ENCODE measurements at places on chromosomes 7 and 10.

DNA sequence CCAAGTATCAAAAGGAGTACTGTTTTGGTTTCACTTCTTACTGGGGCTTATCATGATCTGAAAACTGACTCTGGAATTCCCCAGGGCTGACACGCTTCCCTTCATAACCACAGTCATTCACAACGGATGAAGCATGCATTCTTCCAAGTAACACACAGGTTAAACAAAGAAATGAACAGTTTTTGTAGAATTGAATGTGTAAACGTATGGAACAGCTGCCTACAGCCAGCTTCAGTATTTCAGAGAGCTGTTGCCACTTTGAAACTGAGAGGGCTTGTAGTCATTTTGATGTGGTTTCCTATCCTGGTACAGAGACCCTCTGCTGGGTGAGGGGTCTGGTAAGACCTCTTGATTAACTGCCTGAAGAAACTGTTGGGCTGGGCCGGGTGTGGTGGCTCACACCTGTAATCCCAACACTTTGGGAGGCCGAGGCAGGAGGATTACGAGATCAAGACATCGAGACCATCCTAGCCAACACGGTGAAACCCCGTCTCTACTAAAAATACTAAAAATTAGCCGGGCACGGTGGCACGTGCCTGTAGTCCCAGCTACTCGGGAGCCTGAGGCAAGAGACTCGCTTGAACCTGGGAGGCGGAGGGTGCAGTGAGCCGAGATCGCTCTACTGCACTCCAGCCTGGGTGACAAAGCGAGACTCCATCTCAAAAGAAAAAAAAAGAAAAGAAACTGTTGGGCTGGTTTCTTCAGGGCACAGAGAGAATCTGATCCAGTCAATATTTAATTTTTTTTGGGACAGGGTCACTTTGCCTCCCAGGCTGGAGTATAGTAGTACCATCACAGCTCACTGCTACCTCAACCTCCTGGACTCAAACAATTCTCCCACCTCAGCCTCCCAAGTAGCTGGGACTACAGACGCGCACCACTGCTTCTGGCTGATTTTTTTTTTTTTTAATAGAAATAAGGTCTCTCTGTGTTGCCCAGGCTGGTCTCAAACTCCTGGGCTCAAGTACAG is 4.7 kb downstream of the NFE2L3 start:
- DNase-seq: peak; percentile 40

DNA sequence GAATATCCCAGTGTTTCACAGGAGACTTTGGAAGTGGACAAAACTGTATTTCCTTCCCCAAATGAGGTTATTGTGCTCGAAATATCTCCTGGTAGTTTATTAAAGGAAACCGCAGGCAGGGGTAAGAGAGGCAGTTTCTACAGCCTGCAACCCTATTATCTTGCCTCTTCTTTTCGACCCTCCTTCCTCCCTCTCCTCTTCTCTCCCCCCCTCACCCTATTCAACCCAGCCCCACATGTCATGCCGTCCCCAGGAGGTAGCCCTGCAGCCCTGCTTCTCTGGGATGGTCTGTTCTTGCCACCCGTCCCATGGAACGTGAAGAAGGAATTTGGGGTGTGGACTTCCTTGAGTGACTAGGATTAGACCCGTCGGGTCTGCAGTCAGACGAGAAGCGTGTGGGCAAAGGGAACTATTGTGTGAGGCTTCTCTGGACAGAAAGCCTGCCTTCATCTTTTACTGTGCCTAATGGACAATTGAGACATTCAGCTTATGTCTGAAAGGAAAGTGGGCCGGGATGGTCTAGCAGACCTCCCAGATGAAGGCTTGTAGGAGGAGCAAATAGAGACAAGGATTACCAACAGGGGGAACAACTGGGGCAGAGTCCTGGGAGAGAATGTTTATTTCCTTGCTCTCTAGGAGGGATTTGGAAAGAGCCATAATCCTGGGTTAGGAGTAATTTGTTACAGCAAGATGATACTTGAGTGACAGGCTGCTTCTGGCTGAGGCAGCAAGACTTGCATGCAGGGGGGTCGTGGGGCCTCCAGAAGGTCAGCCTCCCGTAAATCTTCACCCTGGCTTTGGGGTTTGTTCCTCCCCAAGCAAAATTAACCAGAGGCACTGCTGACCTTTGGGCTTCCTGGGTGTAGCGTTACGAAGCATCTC is 77.8 kb downstream of the TCF7L2 start:
- DNase-seq: no peak

DNA sequence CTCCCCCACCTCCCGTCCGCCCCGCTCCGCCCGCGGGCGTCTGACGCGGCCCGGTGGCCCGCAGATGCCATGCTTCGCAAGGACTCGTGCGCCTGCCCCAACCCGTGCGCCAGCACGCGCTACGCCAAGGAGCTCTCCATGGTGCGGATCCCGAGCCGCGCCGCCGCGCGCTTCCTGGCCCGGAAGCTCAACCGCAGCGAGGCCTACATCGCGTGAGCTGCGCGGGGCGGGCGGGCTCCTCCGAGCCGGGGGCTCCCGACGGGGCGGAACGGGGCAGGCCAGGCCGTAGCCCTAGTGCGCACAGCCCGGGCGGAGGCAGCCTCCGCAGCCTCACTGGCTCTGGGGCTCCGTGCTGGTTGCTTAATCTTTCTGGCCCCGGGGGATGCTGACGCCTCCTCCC is 2.8 kb downstream of the ASIC3 start:
- peak; percentile 53 for DNase-seq

DNA sequence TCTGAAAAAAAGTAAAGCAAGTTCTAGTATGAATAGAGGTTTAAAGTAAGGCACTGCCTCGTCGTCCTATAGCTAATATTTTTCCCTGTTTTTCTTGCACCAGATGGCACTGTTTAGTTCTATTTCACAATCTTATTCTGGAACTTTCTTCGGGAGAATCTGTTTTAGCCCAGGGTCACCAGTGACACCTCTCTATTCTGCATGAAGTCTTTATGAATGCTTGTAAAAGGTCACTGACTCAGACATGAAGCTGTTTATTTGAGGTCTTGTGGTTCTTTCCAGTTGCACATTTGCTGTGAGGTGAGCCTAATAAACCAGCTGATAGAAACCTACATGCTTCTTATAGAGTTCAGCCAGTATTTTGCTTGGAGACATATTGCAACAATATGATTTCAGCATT is 444.3 kb downstream of the AUTS2 start:
- DNase-seq: no peak

DNA sequence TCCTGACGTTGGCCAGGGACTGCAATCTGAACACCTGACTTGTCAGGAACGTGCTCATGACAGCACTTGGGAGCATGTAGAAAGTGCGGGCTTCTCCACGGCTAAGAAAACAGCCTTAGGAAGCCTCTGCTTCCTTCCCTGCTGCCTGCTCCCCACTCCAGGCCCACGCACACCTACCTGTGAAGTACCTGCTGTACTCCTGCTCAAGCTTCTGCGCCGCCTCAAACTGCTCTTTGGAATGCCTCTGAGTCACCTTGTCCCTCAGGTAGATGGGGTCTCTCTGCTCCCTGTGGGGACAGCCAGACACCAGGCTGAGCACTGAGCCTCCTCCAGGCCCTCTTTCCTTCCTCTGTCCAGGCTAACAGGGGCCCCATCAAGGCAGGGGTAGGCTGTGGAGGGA is 132.7 kb downstream of the DLG5 start:
- no peak for DNase-seq

DNA sequence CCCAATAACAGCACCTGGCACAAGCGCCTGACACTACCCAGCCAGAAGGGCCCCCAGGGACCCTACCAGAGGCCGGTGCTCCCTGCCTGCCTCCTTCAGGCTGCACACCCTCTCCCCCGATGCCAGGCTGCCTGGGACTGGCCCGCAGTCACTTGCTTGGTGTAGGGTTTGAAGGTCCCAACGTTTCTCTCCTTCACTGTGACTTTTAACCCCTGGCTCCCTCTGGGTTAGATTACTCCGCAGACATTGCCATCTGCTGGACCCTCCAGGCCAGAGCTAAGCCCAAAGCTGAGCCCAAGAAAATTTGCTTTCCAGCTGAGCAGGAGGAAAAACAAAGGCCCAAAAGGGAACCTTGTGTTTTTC is 6.9 kb downstream of the CDHR1 start:
- no peak for DNase-seq

GRCh38 chr7:108083980-108084379 is 46.2 kb downstream of the LAMB4 start:
- no peak for DNase-seq

- no peak for DNase-seq
Observed at GRCh38 chr7:107907790-107908189, 16.8 kb downstream of the DLD start.

GRCh38 chr10:124996854-124997215 is 54.9 kb downstream of the ZRANB1 start:
- no peak for DNase-seq

GRCh38 chr7:73437621-73438416 is 4.2 kb downstream of the FZD9 start:
- DNase-seq: no peak

DNA sequence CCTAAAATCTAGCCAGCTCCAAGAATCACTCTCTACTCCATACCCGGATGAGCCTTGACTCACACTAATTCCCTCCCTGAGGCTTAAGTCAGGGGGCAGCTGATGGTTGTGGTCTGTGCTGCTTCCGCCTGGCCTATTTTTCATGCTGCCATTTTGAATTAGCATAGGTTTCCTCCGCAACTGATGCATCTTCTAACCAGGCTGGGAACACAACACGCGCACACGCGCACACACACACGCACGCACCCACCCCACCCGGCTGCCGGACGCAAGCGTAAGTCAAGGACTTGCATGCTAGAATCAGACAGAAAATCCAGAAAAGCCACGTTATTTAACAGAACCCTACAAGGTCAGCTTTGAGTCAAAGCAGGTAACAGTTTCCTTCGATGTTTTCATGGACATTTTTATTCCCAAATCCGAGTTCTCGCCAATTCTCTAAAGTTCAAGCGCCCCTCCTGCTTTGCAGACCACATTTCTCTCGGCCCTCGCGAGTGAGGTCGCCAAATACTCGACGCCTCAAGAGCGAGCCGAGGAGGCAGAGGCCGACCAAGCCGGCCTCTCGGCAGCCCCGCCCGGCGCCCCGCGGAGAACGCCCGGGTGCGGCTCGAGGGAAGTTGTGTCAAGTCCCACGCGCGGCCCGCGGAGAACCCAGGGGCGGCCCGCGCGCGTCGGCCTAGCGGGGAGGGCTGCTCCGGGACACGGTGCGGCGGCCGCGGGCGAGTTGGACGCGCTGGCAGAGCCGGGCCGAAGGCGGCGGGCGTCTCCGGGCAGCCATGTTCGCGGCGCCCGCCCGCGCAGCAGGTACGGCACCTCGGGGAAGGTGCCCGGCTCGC is 961 bp downstream of the SCRN1 start:
- DNase-seq: peak; percentile 31

- no peak for DNase-seq
Observed at GRCh38 chr7:130409067-130409711, 28.9 kb downstream of the CPA1 start.

DNA sequence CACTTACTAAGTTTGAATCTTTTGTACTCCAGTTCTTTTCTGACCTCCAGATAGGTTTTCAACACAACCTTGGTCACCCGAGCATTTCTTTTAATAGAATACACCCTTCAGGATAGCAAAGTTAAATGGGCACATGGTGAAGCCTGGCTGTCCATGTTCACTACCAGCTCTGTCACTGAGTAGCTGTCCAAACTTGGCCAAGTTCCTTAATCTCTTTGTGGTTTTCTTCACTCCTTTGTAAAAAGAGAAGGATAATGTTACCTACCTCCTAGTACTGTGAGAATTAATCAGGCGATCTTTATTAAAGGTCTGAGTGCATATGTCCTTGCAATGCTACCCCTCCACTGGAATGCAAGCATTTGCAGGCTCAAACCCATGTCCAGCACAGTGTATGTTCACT is 128.1 kb upstream of the PTPRZ1 start:
- no peak for DNase-seq

- no peak for DNase-seq
Observed at GRCh38 chr7:40283391-40283790, 148.6 kb downstream of the SUGCT start.

- no peak for DNase-seq
Observed at GRCh38 chr10:119100434-119101238, 3.3 kb upstream of the DENND10 start.

DNA sequence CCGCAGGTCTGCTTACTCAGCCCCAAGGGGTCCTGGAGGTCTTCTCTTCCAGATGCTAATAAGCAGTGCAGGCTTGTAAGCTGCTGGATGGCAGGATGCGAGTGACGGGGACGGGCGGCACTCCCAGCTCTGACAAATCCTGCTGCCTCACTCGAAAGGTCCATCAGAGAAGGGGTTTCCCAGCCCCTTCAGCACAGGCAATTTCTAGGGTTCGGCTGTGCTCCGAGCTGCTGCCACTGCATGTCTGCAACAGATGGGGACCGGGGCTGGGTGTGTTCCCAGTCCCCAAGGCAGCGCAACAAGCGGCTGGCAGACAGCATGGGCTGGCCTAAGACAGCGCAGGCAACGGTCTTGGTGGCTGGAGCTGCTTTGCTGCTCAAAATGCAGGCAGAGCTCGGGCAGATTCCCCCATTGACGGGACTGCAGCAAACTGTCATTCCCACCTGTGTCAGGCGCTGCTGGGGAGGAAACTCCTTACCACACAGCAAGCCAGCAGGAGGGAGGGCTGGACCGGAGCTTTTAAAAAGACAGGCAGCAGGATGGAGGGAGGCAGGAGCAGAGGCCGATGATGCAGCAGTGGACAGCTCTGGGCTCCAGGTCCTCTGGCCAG is 62.4 kb downstream of the PRKAG2 start:
- DNase-seq: no peak

DNA sequence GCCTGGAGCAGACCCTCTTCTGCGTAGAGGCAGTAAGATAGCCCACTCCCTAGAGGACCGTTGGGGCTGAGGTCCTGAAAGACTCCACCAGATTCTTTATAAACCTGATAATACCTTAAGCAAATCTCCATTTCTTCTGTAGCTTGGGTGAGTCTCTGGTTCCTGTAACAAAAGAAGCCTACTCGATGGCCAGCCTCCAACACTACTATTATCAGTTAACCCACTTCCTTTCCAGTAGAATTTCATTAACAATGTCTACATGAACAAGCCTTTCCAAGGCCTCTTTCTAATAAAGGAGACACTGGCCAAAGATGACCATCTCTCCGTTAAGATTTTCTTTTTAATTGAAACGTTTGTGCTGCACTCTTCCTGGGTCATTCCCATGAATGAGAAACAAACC is 201.7 kb upstream of the KCTD7 start:
- no peak for DNase-seq

- no peak for DNase-seq
Observed at GRCh38 chr10:971150-971542, 17.1 kb upstream of the GTPBP4 start.

- DNase-seq: no peak
Observed at GRCh38 chr10:116296291-116296721, 23.3 kb upstream of the GFRA1 start.

DNA sequence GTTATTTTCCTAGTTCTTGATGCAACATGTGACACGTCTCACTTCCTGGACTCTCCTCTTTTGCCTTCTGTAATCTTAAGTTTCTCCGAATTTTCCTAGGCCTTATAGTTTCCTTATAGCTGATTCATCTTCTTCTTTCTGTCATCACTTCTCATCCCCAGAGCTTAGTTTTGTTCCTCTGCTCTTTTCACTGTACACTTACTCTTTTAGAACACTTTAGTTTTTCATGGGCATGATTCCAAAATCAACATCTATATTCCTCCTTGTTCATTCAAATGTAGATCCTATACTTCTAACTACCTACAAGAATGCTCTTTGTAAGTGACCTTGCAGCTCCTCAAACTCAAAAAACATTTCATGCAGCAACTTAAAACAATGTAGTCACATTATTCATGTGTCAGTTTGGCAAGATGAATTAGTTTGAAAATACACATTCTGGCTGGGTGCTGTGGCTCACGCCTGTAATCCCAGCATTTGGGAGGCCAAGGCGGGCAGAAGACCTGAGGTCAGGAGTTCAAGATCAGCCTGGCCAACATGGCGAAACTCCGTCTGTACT is 13.1 kb upstream of the SLC26A3 start:
- no peak for DNase-seq

Measured in activated naive CD8-positive, alpha-beta T cell treated with anti-CD3 and anti-CD28 coated beads, Interleukin-2, amount 50 U/mL, for 24 hours (primary cell).